ENCODE measurements at places on chromosomes 5 and 9.

GRCh38 chr9:6911901-6912638 lies 154.3 kb downstream of the KDM4C start:
- DNase-seq = no peak

- DNase-seq = no peak
These were observed 93.9 kb downstream of the GALNT10 start for GRCh38 chr5:154284433-154284832.

- DNase-seq = no peak
These were observed 1047.1 kb downstream of the PTPRD start for GRCh38 chr9:9565700-9566099.

GRCh38 chr5:143235423-143235822 lies 168.1 kb downstream of the NR3C1 start:
- no peak for DNase-seq

DNA sequence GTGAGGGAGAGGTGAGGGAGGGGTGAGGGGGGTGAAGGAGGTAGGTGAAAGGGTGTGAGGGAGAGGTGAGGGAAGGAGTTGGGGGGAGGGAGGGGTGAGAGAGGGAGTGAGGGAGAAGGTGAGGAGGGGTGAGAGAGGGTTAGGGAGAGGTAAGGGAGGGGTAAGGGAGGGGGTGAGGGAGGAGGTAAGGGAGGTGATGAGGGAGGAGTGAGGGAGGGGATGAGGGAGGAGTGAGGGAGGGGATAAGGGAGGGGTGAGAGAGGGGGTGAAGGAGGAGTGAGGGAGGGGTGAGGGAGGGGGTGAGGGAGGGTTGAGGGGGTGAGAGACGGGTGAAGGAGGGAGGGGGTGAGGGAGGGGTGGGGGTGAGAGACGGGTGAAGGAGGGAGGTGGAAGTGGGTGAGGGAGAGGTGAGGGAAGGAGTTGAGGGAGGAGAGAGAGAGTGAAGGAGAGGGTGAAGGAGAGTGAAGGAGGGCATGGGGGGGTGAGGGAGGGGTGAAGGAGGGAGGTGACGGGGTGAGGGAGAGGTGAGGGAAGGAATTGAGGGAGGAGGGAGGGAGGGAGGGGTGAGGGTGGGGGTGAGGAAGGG lies 18.5 kb downstream of the NINJ1 start:
- DNase-seq = no peak

DNA sequence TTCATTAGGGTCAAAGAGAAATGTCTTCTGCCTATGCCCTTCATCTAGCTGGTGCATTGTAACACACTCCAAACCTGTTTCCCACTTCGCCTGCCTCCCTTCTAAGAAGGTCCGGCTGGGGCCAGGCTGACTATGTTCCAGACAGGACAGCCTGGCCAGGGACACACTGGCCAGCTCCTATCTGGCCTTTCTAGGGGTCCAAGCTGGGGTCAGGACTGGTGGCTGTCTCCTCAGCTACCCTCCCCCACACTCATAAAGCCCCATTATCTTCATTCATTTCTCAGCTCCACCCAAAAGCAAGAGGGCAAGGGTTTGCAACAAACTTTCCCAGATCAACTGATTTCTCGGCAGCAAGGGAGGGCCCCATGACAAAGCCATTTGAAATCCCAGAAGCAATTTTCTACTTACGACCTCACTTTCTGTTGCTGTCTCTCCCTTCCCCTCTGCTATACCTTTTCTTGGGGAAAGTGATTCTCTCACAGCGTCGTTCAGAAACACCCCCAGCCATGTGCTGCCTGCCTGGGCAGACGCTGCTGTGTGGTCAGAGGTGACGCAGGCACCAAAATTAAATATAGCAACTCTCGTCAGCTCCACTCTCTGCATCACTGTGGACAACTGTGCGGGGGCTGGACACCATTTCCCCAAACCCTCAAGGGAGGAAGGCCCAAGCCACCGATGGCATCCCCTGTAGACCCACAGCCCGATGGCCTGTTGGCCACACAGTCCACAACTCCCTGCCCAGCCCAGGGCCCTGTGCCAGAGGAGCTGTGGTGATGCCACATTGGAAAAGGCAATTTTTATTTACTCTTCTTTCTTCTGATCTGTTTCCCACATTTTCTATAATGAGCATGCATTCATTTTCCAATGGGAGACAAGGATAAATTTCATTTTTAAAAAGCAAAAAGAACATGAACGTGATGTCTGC lies 6.1 kb downstream of the IL13 start:
- no peak for DNase-seq

- DNase-seq = no peak
These were observed 70.0 kb downstream of the RXRA start for GRCh38 chr9:134396258-134396742.

GRCh38 chr9:16642421-16643109 lies 227.9 kb downstream of the BNC2 start:
- DNase-seq = no peak

DNA sequence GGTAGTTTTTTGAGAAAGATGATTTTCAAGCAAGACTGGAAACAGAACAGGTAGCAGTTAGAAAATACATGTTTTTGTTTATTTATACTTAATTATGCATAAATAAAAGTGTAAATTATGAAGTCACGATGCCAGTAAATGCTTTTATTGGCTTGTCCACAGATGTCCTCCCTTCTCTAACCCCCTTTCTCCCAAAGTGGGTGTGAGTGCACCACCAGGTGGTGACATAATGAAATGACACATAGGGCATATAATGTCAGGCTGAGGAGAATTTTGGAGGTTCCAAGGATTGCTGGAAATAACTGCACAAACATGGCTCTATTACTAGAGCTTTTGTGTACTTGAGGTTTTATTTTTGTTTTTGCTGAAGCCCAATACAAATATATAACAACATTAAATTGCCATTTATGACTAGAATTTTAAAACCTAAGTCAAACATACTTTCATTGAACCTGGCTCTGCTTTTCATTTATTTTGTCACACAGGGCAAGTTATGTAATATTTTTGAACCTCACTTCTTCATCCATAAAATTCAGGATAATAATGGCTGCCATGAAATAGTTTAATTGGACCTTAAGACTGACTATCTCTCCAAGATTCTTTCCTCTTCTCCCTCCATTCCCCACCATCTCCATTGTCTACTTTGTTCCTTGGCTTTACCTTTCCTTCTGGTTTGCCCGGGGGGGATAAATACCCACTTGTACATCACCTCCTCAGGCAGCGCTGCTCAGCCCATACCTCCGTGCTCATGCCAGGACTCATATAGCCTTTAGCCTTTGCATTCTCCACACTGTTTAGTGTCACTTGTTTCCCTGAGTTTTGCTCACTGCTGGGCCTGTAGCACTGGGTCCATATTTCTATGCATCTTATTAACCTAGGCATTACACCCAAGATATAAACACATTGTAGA lies 168.8 kb downstream of the PDE4D start:
- no peak for DNase-seq

- DNase-seq = no peak
These were observed 117.5 kb downstream of the ADAMTS2 start for GRCh38 chr5:179227580-179228311.
